Glomerular endothelial cell (primary cell): ENCODE measurements at places on chromosomes 2 and 18. TPM values are rescaled to one million over a fixed set of nuclear protein-coding genes. Genes with fewer than 3 reads are reported as not detected.
A peak's percentile ranks its signal among the peaks of the same experiment; 100 is the strongest.

LYPD6 gene
- 1.1 and 1.5 TPM in 2 replicates for total RNA-seq

SCN9A gene
- 9.3 and 10.0 TPM in 2 replicates for total RNA-seq

PLGLB2 gene
- total RNA-seq = 0.24 and 0.99 TPM in 2 replicates

DNA sequence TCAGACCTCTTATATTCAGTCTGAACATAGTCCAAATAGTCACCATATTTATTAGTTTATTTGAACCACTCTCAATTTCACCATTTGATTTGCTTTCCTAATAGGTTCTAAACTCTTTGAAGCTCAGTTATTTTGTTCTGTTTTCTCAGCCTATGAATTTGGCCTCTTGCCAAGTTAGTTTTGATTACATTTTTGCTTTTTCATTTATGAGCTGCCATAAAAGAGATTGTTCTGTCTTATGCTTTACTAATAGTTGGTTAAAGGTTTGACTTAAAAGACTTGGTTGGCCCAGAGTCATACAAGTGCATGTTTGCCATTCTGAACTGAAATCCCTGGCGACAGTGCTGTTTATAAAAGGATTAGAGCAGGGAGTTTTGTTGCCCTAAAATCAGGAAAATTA is 85.9 kb upstream of the RANBP2 start:
- no peak for DNase-seq

- no peak for DNase-seq
Measured at GRCh38 chr18:48687346-48688042, 148.7 kb downstream of the CTIF start.

DNA sequence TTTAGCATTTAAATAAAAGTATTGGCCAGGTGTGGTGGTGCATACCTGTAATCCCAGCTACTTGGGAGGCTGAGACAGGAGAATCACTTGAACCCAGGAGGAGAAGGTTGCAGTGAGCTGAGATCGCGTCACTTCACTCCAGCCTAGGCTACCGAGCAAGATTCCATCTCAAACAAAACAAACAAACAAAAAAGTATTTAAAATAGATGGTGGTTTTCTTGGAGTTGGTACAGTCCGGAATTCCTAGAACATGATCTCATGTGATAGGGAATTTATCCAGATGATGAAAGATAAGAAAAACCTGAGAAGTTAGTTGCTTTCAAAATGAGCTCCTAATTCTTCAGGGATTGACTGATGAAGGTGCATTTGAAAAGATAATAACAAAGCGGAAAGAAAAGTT is 62.0 kb downstream of the BIRC6 start:
- peak; percentile 47 for DNase-seq

TNFAIP6 gene
- total RNA-seq = 0.82 TPM in 1 of 2 replicates, not detected in the other

DNA sequence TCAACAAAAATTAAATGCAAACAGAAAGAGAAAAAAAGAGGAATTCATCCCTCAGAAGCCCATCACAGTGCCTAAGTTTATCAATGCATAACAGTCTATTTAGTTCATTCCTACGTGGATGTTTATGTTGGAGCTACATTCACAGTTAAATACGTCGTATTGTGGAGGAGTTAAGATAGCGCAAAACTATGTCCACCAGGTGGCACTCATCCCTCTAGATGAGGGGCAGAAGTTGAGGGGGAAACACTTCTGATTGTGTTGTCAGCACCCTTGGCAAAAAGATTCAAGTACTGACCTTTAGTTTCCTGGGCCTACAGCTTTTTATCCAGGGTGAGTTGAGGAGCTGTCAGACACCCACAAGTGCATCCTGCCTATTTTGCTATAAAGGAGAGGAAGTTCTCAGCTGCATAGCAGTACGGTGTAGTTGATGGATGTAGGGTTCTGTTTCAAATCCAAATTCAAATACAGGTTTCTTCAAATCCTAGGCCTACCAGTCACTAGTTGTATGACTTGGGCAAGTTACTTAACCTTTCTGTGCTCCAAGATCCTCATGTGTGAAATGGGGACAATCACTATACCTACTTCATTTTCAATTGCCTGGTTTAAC is 26.8 kb upstream of the MYO1B start:
- DNase-seq = peak; percentile 66

DNA sequence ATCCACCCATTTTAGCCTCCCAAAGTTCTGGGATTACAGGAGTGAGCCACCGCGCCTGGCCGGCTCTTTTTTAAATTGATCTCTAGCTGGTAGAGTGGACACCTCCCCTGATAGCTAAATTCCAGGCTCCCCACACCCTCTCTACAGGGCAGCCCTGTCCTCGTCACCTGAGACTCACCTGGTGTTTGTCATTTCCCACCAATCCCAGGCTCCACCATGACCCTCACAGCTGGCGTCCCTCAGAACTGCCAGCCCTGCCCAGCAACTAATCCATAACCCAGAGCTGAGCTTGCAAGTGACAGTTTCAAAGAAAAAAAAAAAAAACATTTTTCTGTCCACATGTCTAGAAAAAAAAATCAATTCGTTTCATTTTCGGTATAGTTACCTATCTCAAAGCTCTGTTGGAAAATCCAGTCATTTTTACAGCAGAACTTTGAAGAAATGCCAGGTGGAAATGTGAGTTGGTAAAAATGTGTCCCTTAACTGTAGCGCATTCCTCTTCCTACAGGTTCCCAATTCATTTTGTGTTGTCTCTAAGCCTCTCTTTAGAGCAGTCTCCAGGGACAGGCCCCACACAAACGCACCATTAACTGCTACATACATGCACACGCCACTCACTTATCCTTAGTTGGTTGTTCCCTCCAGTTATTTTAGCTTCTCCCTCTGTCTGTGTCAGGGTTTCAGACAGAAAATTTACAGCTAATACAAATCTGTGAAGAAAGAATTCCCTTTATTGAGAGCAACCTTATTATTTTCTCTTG is 294.7 kb downstream of the FBXO15 start:
- DNase-seq = no peak

DNA sequence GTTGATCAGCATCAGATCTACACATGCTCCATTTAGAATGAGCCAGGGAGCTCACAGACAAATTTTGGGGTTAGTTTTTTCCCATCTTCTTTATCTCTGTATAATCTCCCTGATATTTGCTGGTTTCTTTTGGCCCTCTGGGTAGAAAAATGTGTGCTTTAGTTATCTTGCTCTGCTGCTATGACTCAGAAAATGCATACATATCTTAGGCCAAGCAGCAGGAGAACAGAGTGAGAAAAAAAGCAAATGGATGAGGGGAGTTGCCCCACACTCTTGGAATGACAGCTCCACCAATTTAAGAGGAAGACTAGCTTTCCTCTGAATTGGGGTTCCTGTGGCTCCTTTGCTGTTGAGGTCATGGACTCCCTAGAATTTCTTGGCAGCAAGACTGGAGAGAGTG is 331.8 kb downstream of the KCNJ3 start:
- no peak for DNase-seq

DYNAP gene
- total RNA-seq = not detected in 2 replicates

GMPPA gene
- total RNA-seq = 33.8 and 33.9 TPM in 2 replicates

DNA sequence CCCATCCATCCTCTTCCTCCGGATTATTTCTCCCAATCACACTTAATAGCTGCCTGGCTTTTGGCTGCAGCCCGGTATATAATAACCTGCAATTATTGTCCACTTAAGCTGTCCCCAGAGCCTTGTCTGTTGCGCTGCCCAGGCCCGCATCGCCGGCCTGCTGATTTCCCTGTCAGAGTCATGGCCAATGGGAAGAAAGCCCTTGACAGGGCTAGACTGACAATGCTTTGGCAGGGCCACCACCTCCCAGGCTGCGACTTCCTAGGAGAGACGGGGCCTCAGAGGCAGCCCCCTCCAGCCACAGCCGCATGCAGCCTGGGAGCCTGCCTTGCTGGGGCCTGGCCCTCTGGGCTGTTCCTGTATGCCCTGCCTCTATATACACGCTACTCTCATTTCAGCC is 10.0 kb upstream of the CELF4 start:
- DNase-seq = no peak

SNRNP200 gene
- total RNA-seq = 81.1 and 102 TPM in 2 replicates

DNA sequence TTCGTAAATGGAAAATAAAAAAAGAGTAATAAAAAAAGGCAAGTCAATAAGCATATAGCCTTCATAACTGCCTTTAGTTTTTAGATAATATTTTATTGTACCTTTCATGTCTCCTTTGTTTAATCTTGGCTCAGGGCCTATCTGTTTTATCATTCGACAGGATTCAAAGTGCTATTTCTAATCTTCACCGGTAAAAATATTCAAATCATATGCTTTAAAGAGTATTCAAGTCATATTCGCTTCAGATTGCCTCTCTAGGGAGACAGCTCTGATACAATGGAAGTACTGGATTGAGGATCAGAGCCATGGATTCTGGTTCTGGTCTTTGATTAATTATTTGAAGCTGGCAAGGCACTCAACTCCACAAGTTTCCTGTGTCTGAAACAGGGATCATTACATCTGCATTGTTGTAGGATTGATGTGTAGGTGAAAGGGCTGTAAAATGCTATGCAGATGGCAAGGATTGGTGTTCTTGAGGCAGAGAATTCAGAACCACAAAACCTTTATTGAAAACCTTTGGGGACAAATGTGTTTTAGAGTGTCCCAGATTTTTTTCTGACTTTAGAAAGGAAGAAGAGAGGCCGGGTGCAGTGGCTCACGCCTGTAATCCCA is 84.3 kb upstream of the RAPH1 start:
- DNase-seq = no peak

ATP6V1C2 gene
- not detected in 2 replicates for total RNA-seq

BMP10 gene
- total RNA-seq = not detected in 2 replicates

SRD5A2 gene
- not detected in 2 replicates for total RNA-seq

SALL3 gene
- total RNA-seq = 0.10 and 0.41 TPM in 2 replicates

DNA sequence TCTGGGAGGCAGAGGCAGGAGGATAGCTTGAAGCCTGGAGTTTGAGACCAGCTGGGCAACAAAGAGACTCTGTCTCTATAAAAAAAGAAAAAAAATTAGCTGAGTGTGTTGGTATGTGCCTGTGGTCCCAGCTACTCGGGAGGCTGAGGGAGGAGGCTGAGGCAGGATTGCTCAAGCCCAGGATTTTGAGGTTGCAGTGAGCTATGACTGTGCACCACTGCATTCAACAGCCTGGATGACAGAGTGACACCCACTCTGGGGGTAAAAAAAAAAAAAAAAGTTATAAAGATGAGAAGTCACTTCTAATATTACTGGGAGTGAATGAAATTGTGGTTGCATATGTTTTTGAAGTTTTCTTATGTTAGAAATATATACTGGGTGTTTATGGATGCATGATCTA is 71.6 kb downstream of the C2orf74 start:
- no peak for DNase-seq

DNA sequence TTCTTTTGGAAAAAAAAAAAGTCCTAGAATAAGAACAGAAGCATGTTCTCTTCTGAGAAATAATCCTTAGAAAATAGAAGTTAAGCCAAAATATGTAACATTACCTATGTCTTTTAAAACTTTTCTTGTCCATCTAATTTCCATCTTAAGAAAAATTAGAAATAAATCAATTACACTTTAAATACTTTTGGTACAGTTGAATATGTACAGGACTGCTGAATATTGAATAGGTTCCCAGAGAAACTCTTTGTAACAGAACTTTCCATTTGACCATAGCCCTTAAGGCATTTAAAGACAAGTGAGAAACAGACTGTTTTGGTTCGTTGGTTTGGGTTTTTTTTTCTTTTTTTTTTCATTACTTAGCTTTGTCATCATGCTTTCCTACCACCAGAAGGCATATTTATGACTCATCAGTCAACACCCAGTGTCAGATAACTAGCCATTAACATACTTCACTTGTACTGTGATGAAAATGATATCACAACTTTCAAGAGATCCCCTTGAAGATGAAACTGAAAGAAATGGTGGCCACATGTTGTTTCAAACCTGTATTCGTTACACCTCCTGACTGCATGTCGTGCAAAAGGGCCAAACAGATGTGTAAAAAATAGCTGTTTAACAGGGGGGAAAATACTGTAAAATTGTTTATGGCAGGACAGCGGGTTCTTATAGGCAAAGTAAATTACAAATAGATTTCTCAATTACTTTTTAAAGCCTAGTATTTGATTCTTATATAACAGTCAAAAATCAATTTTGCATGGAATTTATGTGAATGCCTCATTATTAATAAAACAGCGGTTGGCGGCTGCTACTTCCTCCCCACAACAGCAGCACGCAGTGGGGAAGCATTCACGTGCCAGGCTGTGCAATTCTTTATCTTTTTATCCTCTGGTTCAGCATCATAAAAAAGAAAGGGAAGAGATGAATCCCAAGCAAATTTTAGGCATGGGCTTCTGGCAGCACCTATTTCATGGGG is 280.7 kb upstream of the HNRNPA3 start:
- DNase-seq = no peak

DNA sequence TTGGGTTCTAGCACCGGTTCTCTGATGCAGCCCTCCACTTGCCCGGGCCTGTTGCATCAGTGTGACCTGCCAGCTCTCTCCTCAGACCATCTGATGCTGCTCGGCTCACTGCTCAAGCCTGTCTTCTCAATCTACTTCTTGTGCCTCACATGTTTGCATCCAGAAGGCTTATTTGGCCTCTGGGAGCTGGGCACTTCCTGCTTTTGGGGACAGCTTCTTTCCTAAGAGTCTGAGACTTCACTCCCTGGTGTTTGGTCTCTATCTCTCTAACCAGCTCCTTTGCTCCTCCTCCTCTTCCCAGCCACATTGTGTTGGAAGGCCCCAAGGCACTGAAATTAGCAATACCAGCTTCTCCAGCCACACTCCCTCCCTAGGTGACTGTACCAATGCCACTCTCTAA is 212.8 kb downstream of the CDCA7 start:
- no peak for DNase-seq

RND3 gene
- 75.2 and 101 TPM in 2 replicates for total RNA-seq

- no peak for DNase-seq
Measured at GRCh38 chr18:60585670-60586069, 213.1 kb upstream of the MC4R start.

DNA sequence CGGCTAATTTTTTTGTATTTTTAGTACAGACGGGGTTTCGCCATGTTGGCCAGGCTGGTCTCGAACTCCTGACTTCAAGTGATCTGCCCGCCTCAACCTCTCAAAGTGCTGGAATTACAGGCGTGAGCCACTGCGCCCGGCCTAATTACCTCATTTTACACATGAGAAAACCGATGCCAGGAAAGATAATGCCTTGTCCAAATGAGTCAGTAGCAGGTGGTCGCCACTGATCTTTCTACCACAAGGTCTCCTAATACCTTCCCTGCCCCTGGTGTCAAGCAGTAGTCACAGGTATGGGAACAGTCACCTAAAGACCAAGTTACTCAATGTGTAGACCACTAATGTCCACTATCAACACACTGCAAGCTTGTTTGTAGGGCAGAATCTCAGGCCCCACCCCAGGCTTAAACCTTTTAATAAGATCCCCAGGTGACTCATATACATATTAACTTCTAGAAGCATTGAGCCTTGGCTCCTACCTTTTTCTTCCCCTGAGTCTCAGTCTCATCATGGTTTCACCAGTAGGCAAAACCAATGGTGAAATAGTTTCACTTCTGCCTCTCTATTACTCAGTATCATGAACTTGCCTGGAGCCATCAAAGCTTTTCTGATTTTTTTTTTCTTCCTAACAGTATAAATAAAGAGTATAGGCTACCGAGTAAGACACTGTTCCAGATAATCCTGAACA is 6.9 kb upstream of the EPB41L5 start:
- no peak for DNase-seq

SERPINB10 gene
- total RNA-seq = not detected in 2 replicates

- DNase-seq = no peak
Measured at GRCh38 chr2:26025509-26025908, 8.4 kb upstream of the RAB10 start.

HOXD3 gene
- 5.3 and 7.2 TPM in 2 replicates for total RNA-seq

GRCh38 chr2:64881037-64881492 is 108.1 kb upstream of the SLC1A4 start:
- DNase-seq = no peak

FKBP1B gene
- 14.9 and 18.1 TPM in 2 replicates for total RNA-seq
